ENCODE measurements at places on chromosomes 1 and 21.

DNA sequence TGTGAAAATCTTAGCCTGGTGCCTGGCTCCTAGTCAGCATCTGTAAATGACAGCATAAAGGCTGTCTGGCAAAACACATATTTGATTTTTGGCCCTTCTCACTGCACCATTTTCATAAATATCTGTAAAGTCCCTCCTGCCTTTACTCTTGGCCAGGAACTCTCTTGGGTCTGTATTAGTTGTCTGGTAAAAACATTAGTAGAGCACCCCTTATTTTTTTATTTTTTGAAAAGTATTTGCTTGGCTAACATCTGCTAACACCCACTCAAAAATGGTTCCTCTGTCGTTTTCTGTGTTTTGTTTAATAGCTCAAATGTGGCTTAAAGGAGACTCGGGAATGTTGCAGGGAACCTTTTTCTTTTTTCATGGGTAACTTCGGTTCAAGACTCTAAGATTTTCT lies 293.4 kb downstream of the HMCN1 start:
- DNase-seq: no peak

DNA sequence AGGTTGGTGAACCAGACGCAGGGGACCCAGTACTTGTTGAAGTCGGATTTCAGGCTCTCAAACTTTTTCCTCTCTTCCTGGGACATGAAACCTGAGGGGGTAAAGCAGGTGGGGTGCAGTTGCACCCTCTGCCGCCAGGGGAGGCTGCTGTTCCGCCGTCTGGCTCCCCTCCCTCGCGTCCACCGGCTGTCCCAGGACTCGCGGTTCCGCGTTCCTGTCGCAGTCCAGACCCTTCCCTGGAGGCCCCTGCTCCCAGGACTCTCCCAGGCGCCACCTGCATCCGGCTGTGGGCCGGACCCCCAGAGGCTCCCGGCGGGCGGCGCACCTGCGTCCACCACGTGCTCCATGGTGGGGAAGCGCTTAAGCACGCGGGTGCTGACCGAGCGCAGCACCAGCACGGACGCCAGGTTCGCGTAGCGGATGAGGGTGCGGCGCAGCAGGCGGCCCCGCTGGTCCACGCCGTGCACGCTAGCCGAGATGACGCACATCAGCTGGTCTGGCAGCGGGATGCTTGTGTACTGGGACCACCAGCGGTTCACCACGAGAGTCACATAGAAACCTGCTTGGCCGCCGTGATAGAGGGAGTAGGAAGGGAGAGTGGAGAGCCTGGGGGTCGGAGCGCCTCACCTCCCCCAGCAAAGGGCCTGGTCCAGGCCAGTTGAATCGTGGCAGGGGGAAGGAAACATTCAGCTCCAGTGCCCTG lies 1.7 kb downstream of the BEST4 start:
- no peak for DNase-seq

- no peak for DNase-seq
Measured at GRCh38 chr21:14613486-14614224, 67.5 kb upstream of the SAMSN1 start.

GRCh38 chr1:2109581-2110021 lies 59.4 kb downstream of the PRKCZ start:
- no peak for DNase-seq

DNA sequence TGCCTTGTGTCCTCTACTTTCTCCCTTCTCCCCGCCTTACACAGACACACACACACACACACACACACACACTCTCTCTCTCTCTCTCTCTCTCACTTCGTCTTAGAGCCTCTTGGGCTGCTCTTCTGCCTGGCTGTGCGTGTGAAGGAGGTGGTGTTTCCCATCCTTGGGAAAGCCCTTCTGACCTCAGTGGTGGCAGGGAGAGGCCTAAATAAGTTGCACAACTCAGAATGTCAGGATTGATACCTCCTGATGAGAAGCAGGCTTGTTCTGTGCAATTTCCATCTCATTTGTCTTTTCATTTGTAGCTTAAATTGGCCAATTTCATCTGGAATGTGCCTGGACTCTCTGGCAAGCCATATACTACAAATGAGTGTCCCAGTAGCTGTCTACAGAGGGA lies 25.0 kb downstream of the LRRN2 start:
- DNase-seq: no peak

DNA sequence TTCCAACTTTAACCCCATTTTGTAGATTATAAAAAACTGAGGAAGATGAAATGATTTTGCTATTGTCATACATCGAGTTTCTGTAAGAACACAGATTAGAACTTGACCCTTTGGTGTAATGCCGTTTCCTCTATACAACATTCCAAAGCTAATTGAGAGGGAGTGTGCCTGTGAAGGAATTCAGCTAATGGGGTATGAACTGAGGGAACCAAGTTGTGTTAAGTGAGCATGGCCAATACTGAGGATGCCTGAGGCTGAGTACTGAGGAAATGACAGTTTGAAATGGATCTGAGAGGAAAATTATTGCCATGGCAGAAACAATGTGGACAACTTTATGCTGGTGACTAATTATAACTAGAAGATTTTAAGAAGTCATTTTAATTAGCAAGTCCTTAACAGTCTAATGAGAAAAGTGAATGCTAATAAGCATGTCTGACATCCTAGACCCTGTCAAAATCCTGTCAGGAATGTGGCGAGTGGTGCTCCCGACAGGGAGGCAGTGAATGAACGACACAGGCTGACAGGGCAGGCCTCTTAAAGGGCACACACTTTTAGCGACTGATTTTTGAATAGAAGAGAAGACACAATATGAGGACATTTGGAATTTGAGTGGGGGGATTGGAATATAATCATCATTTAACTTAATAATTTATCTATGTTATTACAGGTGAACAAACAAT lies 262.5 kb downstream of the HLX start:
- no peak for DNase-seq

- DNase-seq: no peak
Measured at GRCh38 chr1:230176871-230177411, 109.9 kb downstream of the GALNT2 start.

All from KG1 (cell line).